ENCODE measurements at places on chromosomes 2 and 18.

DNA sequence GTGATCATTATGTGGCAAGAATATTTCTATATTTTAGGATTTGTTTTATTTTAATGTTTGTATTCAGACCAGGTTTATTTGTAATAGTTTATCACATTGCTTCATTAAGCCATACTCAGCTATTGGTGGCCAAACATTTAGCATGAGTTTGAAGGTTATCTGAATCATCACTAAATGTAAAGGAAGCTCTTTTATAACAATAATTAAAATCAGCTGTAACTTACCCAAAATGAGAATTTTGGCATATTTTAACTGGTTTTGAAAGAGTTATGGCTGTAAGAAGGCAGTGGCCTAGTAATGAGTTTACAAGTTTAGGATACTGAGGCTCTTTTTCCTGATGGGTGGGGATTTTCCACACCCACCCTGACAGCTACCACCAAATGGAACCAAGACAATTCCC is 177.8 kb downstream of the EN1 start:
- no peak for DNase-seq

DNA sequence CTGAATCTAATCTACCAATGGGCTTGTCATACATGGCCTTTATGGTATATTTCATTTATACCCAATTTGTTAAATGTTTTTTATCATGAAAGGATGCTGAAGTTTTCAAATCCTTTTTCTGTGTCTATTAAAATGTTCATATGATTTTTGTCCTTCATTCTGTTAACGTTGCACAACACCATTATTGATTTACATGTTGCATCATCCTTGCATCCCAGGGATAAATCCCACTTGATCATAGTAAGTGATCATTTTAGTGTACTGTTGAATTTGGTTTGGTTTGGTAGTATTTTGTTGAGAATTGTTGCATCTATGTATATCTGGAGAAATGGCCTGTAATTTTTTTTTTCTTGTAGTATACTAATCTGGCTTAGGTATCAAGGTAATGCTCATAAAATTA is 9.4 kb downstream of the SP100 start:
- no peak for DNase-seq

DNA sequence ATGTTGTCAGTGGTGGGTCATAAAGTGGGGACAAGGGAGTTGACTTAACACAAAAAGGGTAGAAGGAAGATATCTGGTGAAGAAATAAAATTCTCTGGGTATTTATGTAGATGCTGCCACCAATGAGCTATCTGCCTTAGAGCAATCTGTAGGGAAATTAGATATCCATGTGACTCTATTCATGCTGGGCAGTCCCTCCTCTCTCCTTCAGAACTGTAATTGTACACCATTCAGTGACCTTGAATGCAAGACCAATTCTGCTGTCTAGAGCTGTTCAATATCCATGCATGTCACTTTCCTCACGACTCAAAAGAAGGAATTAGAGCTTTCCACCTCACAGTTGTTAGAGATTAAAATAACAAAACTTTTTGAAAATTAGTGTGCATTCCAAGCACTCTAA is 28.6 kb upstream of the TDRD15 start:
- DNase-seq: no peak

DNA sequence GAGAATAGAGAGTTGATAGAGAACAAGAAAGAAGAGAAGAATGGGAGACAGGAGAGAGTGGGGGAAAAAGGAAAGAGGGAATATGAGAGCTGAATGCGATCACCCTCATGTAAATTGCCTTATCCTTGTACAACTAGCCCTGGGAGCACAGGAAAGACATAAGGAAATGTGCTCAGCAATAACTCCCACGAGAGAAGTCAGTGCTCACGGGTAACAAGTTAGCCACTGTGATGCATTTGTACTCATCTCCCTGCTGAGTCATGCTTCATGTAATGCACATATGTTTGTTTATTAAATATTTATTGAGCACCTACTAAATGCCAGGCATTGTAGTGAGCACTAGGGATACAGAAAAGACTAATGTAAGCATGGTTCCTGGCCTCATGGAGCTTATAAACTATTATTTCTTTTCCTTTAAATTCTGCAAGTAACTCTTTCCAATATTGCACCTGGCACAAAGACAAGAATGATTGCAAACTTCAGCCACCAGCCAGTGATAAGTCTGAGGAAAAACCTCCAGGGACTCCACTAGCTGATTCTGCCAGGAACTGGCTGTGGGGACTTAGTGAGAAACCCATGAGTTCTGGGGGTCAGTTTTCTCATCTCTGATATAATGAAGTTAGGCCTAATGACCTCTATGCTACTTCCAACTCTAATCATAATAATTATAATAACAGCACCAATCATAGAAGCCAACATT is 124.1 kb downstream of the LNPK start:
- no peak for DNase-seq

DNA sequence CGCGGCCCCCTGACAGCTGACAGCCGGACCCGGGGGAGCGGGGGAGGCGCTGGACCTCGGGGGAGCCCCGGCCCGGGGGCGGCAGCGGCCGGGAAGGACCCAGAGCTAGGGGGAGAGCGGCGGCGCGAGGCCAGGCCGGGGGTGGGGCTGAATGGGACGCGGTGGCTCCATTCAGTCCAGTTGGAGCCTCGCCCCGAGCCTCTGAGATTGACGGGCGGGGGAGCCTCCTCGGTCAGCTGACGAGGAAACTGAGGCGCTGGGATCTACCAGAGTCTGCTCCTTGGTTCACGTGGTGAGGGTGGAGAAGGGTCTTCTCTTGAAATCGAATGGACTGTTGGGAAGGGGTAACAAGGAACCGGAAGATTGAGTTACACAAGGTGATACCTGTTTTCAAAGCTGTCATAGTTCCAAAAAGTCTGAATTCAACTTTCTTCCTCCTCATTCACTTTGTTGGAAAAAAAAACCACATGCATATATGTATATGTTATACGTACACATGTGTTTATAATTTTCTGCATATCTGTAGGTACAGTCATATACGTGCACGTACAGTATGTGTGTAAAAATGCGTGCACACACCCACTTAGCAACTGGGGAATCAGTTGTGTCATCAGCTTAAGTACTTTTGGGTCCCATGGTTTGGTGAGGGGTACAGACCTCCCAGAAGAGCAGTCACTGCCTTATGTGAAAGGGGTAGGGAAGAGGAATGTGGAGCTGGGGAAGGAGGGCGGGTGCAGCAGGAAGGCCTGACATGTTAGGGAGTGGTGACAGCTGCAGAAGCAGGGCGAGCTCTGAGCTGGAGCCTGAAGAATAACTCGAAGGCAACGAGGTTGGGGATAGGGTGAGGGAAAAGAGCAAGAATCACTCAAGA is 628 bp downstream of the PPP1R7 start:
- DNase-seq: no peak

DNA sequence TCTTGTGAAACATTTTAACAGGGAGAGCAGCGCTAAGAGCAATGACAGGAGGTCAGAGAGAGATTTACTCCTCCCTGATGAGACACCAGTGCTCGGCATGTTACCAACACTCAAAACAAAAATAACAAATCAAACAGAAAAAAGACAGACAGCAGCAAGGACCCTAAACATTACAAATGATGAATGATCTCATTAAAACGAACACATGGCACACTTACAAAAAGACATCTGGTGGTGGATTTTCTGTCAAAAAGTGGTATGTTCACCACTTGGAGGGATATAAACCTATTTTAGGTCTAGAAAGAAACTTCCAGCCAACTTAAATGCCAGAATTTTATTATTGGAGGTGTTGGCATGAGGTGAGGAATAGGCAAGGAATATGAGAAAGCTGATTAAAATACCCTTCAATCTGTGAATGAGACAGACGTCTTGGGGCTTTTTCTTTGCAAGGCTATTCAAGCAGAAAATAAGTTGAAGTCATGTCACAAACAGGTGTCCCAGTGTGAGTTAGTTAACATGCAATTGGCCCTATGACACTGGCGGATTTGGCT is 112.8 kb downstream of the PRELID3A start:
- DNase-seq: no peak

- peak; percentile 7 for DNase-seq
These were observed at the start of gene ADD2 for GRCh38 chr2:70767699-70768589. ADD2 (minus strand) TSS chr2:70768200; CDS start chr2:70706408, 61,792 bp downstream.

GRCh38 chr2:41881249-41881648 is 166.6 kb upstream of the PKDCC start:
- no peak for DNase-seq

DNA sequence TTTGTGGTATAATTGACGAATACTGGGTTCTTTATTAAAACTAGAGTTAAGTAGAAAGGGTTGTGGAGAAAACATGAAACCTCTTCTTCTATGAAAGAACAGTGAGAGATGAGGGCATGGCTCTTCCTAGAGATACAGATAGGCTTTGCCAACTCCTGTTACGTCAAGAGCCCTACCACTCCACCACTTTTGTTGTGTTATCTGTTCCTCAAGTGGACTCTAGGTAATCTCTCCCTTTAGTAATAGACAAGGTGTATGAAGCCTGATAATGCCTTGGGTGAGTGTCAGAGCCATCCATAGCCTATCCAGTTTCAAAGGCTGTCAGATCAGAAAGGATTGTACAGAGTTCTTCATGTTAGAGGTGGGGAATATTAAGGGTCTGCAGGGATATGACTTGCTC is 176.4 kb downstream of the SETBP1 start:
- DNase-seq: no peak

DNA sequence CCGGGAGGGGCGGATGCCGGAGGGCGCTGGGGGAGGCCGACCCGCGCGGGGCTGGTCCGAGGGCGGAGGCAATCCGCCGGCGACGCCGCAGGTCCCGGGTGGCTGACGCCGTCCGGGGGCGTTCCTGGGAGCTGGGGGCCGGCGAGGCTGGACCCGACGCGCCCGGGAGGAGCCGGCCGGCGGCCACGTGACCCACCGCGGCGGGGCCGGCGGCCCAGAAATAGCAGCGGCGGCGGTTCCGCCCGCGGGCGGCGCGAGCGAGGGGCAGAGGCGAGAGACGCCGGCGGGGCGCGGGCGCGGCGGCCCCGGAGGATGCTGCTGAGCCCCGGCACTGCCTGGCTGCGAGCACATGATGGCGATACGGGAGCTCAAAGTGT is at the start of gene RAB31:
Gene RAB31 (plus strand): TSS at position 245 of the 377 bp plus-strand sequence. CDS start 105 bp downstream, at position 350.
- no peak for DNase-seq

DNA sequence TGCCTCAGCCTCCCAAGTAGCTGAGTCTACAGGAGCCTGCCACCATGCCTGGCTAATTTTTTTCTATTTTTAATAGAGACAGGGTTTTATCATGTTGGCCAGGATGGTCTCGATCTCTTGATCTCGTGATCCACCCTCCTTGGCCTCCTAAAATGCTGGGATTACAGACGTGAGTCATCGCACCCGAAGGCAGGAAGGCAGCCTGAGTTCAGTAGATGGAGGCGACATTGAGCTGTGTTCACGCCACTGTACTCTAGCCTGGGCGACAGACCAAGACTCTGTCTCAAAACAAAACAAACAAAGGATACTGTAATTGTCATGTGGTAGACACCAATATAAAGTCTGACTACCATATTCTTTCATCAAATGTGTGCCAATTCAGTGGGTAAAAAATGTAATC is 500.9 kb upstream of the DSEL start:
- no peak for DNase-seq

DNA sequence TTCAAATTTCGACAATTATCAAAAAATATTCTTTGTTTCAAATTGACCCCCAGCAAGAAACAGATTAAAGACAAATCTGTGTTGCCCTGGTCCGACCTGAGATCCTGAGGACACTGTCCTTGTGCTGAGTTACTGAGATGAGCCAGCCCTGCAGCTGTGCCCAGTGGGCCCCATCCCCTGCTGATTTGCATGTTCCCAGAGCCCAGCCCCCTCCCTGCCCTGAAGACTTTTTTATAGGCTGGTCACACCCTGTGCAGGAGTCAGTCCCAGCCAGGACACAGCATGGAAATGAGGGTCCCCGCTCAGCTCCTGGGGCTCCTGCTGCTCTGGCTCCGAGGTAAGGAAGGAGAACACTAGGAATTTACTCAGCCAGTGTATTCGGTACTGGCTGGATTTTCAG is 31.4 kb upstream of the ZNG1B start:
- no peak for DNase-seq

DNA sequence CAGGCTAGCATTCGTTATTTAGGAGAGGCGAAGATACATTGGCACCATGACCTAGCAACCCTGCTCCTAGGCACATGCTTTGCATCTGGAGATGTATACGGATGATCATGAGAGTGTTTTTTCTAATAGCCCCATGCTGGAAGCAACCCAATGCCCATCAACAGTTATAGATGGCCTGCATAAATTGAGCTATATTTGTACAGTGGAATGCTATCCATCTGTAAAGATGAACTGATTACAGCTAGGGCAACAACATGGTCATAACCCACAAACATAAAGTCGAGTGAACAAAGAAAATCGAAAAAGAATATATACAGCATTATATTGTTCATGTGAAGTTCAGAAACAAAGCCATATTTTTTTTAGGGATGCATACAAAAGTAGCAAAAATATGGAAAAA is 20.6 kb upstream of the CHRNA1 start:
- no peak for DNase-seq

DNA sequence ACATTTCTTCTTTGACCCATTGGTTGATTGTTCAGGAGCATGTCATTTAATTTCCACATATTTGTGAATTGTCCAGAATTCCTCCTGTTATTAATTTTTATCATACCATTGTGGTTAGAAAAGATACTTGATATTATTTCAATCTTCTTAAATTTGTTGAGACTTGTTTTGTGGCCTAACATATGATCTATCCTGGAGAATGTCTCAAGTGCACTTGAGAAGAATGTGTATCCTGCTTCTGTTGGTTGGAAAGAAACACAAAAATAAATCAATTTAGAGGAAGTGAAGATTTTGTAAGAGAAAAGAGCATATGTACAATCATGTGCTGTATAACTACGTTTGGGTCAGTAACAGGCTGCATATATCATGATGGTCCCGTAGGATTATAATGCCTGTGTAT is 118.6 kb upstream of the CDC42EP3 start:
- no peak for DNase-seq

DNA sequence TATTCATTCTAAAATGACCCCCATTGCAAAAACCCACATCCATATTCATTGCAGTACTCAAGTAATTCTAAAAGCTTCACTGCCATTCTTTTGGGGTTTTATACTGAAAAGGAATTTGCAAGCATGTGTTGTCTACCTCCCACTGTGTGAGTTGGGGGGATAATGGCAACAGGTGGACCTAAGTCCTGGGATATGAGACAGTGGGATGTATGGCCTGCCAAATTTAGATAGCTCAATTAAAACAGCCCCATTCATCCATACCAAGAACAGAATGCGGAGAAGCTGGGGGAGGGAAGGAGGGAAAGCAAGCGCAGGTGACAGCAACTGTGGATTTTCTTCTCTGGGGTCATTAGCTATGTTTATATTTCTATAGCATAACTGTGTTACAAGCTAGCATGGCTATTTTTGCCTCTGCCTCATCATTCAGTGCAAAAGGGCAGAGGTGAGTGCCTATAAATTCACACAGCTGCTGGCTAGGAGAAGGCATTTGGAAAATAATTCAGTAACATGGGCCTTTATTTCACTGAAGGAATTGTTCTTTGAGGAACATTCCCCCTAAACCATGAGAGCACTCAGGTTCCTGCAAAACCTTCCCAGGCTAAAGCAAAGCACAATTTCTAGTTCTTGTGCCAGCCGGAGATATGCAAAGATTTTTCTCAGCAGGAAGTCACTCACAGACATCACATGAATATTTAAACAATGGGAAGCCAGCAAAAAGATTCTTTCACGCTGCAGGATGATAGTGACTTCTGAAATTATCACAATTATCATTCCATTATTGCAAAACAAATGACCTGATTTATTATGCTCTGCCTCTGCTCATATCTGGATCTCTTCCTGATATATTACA is 393.9 kb upstream of the ACVR2A start:
- no peak for DNase-seq

GRCh38 chr2:85698880-85699254 is 4.7 kb downstream of the GNLY start:
- DNase-seq: no peak

GRCh38 chr2:147538821-147539220 is 306.0 kb upstream of the ACVR2A start:
- no peak for DNase-seq

- no peak for DNase-seq
These were observed 1390.4 kb downstream of the SUCLG1 start for GRCh38 chr2:83068714-83069113.
